Effector memory CD4-positive, alpha-beta T cell (primary cell): ENCODE measurements at places on chromosomes 4 and X.

DNA sequence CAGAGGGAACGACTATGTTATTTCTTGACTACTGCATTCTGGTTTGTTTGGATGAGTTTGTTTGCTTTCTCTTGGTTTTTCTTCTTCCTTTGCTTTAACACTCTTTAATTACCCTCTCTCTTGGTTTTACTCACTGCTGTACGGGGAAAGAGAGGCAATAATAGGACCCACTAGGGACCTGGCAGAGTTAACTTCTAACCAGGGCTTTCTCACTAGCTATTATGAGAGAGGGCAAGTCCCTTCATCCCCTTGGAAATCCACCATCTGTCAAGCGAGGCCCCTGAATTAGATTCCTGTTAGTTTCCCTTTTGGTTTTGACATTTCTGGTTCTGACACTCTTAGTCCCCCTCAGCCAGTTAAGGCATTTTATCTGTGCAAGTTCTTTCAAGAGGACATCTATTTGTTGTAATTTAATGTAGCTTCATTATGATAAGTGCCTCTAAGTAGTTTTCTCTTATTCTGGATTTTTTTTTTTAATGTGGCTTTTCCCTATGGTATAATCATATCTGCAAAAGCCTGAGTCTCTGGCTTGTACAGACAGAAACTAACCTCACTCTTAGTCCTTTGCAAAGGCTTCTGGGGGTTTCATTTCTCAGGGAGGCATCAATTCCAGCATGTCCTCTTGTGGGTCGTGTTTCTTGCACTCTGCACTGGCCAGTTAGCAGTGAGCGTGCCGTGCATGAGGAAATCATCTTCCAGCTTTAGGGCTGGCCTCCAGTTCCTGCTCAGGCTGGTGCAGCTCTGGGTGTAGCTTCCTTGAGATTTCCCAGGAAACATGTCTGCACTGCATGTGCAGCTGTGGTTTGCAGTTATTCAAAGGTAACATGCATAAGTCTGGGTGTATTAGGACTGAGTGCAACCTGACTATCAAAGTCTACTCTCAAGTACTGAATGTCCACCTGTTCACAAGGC is 221.3 kb downstream of the STIM2 start:
- no peak for DNase-seq

DNA sequence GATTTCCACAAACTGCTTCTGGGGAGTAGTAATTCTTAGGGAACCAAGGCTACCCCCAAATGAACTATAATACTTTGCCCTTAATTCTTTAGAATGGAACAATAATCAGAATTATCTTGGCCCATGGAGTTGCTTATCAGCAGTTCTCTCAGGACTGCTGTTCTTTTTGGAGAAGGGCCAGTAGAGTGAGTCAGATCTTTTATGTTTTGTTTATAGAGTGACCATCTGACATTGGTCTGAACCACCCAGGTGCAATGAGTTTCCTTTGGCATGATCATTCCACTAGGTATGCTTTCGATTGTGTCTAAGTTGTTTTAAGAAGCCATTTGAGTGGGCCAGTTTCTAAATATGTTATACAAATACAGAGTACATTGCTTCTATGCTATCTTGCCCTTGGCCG is 31.8 kb downstream of the PRRG1 start:
- DNase-seq: no peak

GRCh38 chrX:129606918-129607317 is 47.8 kb downstream of the APLN start:
- peak; percentile 21 for DNase-seq

GRCh38 chr4:83268491-83268890 is 16.1 kb downstream of the COQ2 start:
- DNase-seq: no peak

GRCh38 chr4:100113732-100114131 is 76.5 kb downstream of the DDIT4L start:
- no peak for DNase-seq

GRCh38 chr4:40586729-40587128 is 42.9 kb downstream of the RBM47 start:
- DNase-seq: no peak

- no peak for DNase-seq
Observed at GRCh38 chrX:92270936-92271855, 492.0 kb downstream of the PCDH11X start.

DNA sequence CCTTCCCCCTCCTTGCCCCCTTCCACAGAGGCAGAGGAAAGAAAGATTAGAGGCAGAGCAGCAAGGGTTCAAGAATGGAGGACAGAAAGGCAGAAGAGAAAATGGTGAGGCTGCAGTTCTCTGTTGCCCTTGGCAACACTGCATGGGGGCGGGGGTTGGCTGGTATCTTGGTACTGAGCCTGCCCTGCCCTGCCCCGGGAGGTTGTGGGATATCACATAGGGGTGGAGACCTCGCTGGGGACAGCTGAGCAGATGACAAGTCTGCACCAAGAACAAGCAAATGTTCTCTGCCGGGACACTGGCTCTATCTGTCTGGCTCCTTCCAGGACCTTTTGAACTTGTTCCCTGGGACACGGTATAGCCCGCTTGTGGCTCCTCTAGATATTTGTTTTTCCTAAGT is 39.8 kb downstream of the NHS start:
- no peak for DNase-seq

DNA sequence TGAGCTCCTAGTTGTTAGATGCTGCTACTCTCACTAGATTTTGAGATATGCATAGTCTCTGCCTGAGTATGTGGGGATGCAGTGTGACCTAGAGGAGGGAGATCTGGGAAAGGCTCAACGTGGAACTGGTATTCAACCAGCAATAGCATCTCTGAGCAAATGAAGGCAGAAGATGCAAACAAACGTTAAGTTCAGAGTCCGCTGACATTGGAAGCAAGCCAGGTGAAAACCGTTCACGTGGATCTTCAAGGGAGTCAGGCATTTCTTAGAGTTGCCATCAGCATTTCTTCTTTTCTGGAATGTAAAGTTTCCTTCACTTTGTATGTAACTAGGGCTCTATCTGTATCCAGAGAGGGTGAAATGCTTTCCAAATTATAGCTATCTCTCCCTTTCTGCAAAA is 59.9 kb downstream of the C4orf51 start:
- DNase-seq: no peak

DNA sequence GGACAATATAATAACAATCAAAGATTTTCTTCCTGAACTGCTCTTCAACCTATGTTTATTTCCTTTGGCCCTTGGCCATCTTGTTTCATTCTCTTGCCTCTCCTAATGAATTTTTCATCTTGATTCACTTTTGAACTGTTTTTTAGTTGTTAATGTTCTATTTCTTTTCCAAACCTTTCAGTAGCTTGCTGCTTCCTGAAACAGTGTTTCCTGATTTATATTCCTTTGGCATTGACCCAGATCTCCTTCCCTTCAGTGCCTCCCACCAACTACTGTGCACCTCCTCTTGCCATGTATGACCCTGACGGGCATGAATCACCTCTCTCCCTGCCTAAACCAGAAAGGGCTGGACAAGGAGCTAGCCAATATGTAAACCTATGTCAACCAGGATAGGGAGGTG is 25.6 kb upstream of the SPP1 start:
- no peak for DNase-seq

GRCh38 chr4:183074288-183074990 is 24.6 kb upstream of the WWC2 start:
- DNase-seq: no peak

DNA sequence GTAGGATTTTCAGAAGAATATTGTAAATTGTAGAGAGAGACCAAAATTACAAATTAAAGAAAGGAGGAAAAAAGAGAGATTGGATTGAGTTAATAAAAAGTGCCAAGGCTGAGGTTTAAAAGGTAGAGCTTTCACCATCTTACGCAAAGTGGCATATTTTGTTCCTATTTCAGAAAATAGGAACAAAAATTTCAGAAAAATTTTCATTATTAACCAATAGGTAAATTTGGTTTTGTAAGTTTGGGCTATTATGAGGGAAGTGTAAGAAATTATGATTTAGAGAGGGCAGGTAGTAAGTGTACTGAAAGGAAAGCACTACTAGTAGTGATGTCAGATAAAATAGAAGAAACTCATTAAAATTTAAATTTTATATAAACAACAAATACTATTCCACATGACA is 479.7 kb downstream of the ACTRT1 start:
- no peak for DNase-seq

- no peak for DNase-seq
Observed at GRCh38 chr4:168883513-168883912, 126.5 kb downstream of the CBR4 start.

DNA sequence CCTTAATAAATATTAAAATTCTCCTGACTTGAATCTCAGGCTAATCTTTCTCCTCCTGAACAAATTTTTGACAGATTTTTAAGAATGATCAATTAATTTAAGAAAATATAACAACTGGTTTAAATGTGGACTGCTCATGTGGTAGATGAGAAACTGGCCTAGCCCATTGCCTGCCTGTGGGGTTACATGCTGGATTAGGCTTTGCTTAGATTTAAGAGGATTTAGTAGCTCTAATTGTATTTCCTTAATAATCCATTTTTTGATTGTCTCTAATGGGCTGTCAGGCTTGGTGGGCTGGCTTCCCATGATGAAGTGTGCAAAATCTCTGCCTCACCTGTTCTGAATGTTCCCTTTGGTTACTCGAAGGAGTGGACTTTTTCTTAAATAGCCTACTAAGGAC is 27.8 kb upstream of the LIMCH1 start:
- DNase-seq: no peak

DNA sequence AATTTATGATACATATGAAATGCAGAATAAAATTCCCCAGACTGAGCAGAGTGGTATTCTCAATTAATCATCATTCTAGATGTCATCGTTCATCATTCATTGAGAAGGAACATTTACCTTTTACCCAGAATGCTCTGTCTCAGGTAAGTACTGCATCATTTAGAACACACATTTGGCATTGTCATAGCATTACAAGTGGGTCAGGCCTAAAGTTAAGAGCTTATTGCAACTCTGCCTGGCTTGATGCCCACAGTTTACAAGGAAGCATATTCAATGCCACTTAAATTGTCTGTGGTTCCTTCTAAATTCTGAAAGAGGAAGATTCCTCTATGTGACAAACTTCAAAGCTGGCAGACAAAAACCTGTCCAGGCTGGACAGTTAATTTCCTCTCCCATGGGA is 87.3 kb downstream of the CAMK2D start:
- no peak for DNase-seq

DNA sequence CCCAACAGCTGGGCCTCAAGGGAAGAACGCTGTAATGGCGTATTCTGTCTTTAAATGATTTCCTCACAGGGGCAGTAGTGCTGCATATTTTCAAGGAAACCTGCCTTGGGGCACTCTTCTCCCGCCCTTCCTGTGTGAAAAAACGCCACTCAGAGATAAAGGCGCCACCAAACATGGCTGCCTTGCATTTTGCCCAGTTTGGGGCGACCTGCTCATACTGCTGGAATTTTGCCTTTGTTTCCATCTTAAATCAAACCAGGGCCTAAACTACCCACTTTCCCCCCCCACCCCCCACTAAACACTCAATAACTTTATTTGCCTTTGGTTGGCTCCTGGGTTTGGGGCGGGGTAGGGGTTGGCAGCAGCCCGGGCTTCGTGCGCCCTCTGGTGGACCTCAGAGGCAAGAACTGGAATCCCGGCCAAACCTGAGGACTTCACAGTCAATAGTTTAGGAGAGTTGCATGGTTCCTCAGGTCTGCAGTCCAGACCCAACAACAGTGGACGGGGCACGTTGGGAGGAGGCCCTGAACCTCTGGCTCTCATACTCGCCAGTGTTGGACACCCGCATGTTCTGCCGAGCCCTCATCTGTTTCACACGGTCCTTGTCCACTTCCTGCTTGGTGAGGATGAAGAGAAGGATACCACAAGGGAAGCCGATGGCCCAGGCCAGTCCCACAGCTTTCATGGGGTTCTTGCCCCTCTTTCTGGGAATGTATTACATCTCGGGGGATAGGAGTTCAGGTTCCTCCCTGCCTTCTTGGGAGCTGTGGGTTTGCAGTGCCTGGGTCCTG is 220.1 kb upstream of the STK26 start:
- DNase-seq: no peak

- no peak for DNase-seq
Observed at GRCh38 chr4:6338175-6338950, 68.7 kb downstream of the WFS1 start.

- no peak for DNase-seq
Observed at GRCh38 chr4:43485196-43485595, 592.7 kb downstream of the GRXCR1 start.

- no peak for DNase-seq
Observed at GRCh38 chr4:15878011-15878410, 60.5 kb downstream of the FGFBP1 start.

DNA sequence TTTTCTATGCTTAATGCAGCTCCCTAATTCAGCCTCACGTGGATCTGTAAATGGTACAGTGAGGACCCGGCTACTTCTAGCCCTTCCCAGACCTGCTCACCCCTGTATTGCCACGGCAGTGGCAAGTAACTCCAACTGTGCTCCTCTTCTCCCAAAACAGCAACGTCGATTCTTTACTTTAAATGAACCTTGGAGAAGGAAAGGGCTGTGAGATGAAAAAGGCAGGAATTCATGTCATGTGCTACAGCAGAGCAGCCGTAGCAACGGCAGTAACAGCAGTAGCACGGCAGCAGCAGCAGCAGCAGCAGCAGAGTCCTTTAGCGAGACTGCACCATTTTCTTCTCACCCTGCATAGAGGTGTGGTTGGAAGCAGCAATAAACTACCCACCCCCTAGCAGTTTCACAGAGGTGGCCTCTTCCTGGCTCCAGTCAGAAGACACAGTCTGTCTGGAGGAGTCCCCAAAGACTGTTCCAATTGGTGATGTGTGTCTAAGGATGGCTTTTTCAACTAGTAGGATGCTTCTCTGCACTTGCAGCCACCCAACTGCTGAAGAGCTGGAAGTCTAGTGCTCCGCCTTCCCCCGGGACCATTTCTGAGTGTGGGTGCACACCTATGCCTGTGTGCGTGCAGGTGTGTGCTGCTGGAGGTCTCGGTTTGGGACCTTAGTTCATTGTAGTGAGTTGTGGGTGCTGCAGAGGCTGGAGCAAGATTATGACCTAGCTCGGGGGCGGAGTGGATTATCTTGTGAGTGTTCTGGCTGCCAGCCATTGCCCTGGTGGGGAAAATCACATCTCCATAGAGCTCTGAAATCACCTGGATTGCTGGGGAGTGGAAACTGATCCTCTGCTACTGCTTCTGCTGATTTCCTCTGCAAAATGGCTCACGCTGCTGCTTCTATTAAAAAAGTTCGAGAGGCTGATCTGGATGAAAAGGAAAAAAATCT is 67.2 kb downstream of the ANK2 start:
- DNase-seq: no peak

DNA sequence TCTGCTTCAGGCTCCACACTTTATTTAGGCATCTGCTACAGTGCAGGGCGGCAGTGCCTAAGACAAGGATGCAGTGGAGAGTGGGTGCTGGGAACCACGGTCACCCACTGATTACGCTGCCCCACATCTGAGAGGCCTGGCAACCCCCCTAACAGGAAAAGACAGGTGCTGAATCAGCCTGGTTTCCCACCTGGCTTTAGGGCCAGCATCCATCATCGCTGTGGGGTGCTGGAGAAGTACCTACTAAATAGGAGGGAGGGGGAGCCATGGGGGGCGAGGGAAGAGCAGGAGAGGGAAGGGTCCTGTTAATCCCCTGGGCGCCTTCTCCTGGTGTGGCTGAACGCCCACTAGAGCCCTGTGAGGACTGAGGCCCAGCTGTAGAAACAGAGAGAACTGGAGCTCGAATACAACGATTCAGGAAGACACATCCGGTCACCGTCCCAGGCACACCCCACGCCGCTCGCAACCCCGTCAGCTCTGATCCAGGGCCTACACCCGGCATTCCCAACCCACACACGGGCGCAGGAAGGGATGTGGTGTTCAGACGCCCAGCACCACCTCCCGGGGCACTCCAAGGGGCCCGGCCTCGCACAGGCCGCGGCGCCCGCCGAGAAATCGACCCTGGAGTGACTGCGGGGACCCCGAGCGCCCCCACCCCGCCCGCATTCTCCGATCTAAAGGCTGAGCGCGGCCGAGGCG is 554 bp downstream of the DCTD start:
- peak; percentile 12 for DNase-seq

- DNase-seq: no peak
Observed at GRCh38 chr4:18106620-18107019, 85.1 kb upstream of the LCORL start.
